Upper lobe of right lung (tissue), 1 donor: ENCODE measurements at places on chromosomes 6 and 20. TPM values are rescaled to one million over a fixed set of nuclear protein-coding genes. Genes with fewer than 3 reads are reported as not detected.
A peak's percentile ranks its signal among the peaks of the same experiment; 100 is the strongest.

- no peak overlapping the region for H3K27ac ChIP-seq
- H3K36me3 ChIP-seq, result peaks cover 15% of the 10 kb centered on the region
- H3K4me1 ChIP-seq, result no peaks in the 10 kb centered on the region
- DNase-seq, result no peak
Observed at GRCh38 chr20:20480689-20481088, 112.8 kb downstream of the INSM1 start.

GRCh38 chr6:11067348-11067747, 23.2 kb upstream of the ELOVL2 start:
- no peaks in the 10 kb centered on the region for H3K36me3 ChIP-seq
- no peak for DNase-seq
- H3K4me1 ChIP-seq, result no peaks in the 10 kb centered on the region
- H3K27me3 ChIP-seq, result peaks cover 5% of the 10 kb centered on the region
- no peak overlapping the region for H3K4me3 ChIP-seq

GRCh38 chr20:61864481-61864880, 201.2 kb downstream of the TAF4 start:
- no peaks in the 10 kb centered on the region for H3K36me3 ChIP-seq
- H3K4me1 ChIP-seq, result no peaks in the 10 kb centered on the region
- H3K27me3 ChIP-seq, result no peaks in the 10 kb centered on the region
- no peak for DNase-seq

Gene CALHM4
- not detected for total RNA-seq

- no peak overlapping the region for H3K27ac ChIP-seq
- DNase-seq, result no peak
- no peaks in the 10 kb centered on the region for H3K4me1 ChIP-seq
- no peaks in the 10 kb centered on the region for H3K36me3 ChIP-seq
- H3K27me3 ChIP-seq, result no peaks in the 10 kb centered on the region
Observed at GRCh38 chr20:16917636-16918035, 169.5 kb downstream of the OTOR start.

- no peak overlapping the region for H3K4me3 ChIP-seq
- no peaks in the 10 kb centered on the region for H3K27me3 ChIP-seq
- no peaks in the 10 kb centered on the region for H3K36me3 ChIP-seq
Observed at GRCh38 chr6:46626228-46626909, 26.2 kb downstream of the CYP39A1 start.

- H3K4me1 ChIP-seq, result no peaks in the 10 kb centered on the region
- DNase-seq, result peak; percentile 90
- H3K27me3 ChIP-seq, result peaks cover 31% of the 10 kb centered on the region
- peak overlapping the region; percentile 66 for H3K4me3 ChIP-seq
- H3K27ac ChIP-seq, result peak overlapping the region; percentile 6
Observed at GRCh38 chr6:43246301-43247113, 3.2 kb downstream of the TTBK1 start.

Gene PCSK2
- total RNA-seq, result 17.7 TPM
